KG1 (cell line): ENCODE measurements at places on chromosomes 6 and 20.

GRCh38 chr6:49806145-49806544, 19.1 kb upstream of the PGK2 start:
- DNase-seq: no peak

GRCh38 chr6:150288456-150288855, 80.4 kb upstream of the IYD start:
- no peak for DNase-seq

DNA sequence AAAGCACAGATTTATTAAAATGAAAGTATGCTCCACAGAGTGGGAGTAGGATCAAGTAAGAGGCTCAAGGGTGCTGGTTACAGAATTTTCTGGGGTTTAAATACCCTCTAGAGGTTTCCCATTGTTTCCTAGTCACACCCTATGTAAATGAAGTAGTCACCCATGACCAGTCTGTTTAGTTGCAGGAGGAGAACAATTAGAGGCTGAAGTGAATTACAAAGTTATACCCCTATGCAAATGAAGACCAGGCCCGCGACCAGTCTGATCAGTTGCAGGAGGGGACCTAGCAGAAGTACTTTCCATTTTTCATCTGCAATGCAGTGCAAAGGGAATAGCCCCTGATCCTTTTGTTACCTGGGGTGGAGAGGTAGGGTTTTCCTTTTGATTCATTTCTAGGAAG, 11.8 kb upstream of the FILIP1 start:
- DNase-seq: no peak

DNA sequence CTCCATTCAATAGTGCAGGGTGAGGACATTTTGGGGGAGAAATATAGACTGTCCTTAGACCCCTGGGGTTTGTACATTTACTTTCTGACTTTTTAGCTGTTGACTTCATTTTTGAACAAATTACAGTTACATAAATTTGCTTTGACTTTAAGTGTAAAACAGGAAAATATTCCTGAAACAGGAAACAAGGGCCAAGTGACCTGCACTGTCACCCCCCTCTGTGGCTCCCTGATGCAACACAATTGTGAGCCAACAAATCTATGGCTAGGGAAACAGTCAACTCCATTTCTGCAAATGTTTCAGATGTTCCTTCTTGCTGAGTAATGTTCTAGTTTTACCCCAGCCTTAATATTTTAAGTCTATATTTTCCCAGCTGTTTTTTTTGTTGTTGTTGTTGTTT, 39.8 kb downstream of the HLA-A start:
- no peak for DNase-seq

DNA sequence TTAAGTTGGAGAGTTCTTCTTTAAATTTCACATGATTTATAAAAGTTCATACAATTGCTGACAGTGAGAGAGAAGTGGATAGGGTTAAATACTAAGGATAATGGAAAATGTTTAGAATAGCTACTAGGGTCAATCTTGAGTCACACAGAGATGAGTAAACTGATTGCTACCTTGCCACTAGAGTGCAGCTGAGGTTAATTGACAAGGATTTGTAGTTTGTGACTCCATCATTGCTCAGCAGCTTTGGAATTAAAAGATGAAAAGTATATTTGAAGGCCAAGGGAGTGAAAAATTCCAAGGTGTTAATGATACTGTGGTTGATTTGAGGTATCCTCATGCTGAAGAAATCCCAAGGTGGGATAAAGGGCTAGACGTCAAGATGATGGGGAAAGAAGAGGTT, 524.0 kb downstream of the UTRN start:
- no peak for DNase-seq

GRCh38 chr6:158643836-158644230, 710 bp downstream of the DYNLT1 start:
- no peak for DNase-seq

GRCh38 chr6:158850807-158851115, 31.6 kb upstream of the EZR start:
- DNase-seq: no peak

GRCh38 chr6:132300323-132300949, 100.8 kb downstream of the MOXD1 start:
- DNase-seq: peak; percentile 9
